ENCODE measurements at places on chromosomes 3 and 15.

DNA sequence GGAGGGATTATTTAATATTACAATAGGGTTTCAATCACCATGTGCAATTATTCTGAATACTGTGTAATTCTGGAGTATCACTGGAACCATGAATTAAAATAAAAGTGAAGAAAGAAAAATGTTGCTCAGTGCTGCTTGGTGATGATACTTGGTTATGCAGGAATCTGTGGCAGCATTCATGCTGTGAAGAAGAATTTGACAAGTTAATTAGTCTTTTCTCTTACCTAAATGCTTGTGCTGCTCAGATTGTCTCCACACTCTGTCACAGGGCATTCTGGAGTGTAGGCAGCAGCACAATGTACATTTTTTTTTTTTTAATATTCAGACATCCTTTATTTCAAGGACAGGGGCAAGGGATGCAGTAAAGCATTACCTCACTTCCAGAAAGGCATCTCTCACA, 749.3 kb upstream of the CADM2 start:
- no peak for DNase-seq

DNA sequence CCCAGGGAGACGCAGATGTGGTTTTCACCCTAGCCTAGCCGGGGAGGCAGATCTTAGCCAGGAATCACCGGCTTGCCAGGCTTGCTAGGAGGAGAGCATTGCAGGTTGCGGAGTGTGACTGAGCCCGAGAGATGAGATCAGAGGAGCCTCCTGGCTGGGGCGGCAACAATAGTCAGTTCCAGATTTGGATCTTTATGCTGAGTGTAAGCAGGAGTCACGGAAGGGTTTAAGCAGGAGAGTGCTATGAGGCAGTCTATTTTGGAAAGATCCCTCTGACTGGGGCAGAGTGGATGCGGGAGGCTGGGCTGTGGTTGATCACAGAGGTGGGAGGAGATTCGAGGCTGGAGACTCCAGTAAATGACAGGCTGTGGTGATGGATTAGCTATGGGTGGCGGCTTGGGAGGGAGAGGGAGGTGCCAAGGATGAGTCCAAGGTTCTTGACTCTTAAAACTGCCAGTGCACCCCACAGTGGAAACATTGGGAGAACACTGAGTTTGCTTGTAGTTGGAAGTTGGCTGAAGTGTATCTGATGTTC, 10.4 kb upstream of the BAHD1 start:
- no peak for DNase-seq

DNA sequence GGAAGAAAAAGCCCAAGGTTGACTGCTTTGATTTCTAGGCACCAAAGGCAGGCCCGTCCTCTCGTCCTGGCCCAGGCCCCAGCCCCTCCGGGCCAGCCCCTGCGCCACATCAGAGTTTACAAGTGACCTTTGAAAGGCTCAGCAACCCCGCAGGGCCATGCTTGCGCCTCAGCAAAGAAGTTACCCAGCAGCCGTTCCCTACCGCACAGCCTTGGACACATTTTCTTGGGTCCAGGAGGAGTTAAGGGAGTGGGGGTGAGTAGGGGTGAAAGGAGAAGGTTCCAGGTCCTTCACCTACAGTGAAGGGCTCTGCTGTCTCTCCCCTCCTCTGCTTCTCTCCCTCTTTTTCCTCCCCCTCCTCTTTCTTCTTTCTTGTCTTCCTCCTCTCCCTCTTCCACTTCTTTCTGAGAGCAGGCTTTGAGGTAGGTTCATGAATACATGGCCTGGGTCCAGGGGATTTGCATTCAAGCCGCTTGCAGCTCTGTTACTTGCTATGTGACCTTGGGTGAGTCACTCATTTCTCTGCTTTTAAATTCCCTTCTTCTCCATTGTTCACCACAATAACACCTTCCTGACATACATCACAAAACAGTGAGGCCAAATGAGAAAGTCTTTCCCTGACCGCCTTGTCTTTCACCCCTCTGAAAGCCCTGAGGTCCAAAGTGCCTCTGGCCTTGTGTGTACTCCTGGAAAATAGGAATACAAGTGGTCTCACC, 223.3 kb upstream of the TPRG1 start:
- no peak for DNase-seq

- DNase-seq, result no peak
Observed at GRCh38 chr15:26981492-26981891, 10.5 kb downstream of the GABRG3 start.

DNA sequence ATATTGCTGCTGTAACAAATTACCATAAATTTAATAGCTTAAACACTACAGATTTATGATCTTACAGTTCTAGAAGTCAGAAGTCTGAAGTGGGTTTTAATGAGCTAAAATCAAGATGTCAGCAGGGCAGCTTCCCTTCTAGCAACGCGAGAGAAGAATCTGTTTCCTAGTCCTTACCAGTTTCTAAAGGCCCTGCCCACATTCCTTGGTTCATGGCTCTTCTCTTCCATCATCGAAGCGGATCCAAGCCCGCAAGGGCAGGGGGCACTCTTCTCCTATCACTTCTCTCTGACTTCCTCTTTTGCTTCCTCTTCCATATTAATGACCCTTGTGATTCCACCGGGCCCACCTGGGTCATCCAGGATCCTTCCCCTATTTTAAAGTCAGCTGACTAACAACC, 16.1 kb downstream of the MINDY4B start:
- no peak for DNase-seq

GRCh38 chr3:30770387-30770786, 124.1 kb downstream of the GADL1 start:
- no peak for DNase-seq

GRCh38 chr15:79193103-79193502, 89.4 kb upstream of the ANKRD34C start:
- DNase-seq, result no peak

DNA sequence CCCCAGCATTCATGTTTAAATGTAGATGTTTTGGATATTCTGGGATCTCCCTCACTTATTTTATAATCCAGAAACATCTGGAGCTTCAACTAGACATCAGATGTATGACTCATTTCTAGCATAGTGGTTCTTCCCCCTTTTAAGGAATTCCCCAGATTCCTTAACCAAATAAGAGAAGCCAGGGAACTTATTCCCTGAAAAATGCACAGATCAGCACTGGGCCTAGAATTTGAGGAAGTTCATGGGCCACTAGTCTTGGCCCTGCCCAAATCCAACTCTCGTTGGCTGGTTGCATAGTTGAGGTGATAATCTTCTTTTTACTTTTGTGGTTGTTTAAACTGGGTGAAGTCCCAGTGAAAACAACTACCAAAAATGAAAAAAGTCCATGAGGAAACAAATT, 20.4 kb downstream of the RARRES1 start:
- DNase-seq, result no peak

GRCh38 chr3:47265725-47266428, 16.7 kb downstream of the KIF9 start:
- DNase-seq, result no peak

- no peak for DNase-seq
Observed at GRCh38 chr15:89656116-89656815, 999 bp upstream of the KIF7 start.

DNA sequence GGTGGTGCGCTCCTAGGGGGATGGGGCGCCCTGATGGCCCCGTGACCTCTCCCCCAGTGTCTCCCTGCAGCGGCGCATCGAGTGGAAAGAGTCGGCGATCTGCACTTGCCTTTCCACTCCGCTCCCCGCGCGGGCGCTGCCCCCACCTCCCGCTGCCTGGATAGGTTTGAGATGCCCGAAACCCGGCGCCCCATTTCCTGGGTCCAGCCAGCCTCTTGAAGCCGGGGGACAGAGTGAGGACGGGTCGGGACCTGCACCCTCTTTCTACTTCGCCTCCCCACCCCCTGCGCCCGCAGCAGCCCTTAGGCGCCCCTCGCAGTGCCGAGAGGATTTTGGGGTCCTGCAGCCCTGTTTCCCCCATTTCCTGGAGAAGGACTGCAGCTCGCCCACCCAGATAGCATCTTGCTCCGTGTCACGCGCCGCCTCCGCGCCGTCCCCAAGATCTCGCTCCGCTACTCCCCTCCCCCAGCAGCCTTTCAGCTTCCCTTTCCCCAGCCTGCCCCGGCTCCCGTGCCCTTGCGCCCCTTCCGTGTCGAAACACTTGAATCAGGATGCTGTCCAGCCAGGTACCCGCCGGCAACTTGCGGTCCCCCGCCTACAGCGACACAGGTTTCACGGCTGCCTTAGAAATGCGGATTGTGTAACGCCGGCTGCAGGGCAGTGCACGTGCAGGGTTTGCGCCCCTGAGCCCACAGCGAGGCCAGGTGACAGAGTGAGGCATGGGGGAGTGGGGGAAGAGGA, 519 bp downstream of the ABHD6 start:
- peak; percentile 37 for DNase-seq

DNA sequence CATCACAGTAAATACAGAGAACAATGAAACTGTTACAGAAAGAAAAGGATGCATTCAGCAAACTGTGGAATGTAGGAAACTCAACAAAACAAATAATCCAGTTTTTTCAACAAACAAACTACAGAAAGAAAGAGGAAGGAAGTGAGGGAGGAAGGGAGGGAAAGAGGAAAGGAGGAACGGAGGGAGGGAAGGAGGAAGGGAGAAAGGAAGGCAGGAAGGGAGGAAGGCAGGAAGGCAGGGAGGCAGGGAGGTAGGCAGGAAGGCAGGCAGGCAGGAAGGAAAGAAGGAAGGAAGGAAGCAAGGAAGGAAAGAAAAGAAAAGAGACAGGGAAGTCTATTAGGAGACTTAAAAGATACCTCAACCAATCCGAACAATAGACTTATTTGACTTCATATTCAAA, 135.7 kb downstream of the EFHB start:
- no peak for DNase-seq

GRCh38 chr3:189684317-189684716, 53.1 kb downstream of the TP63 start:
- no peak for DNase-seq

DNA sequence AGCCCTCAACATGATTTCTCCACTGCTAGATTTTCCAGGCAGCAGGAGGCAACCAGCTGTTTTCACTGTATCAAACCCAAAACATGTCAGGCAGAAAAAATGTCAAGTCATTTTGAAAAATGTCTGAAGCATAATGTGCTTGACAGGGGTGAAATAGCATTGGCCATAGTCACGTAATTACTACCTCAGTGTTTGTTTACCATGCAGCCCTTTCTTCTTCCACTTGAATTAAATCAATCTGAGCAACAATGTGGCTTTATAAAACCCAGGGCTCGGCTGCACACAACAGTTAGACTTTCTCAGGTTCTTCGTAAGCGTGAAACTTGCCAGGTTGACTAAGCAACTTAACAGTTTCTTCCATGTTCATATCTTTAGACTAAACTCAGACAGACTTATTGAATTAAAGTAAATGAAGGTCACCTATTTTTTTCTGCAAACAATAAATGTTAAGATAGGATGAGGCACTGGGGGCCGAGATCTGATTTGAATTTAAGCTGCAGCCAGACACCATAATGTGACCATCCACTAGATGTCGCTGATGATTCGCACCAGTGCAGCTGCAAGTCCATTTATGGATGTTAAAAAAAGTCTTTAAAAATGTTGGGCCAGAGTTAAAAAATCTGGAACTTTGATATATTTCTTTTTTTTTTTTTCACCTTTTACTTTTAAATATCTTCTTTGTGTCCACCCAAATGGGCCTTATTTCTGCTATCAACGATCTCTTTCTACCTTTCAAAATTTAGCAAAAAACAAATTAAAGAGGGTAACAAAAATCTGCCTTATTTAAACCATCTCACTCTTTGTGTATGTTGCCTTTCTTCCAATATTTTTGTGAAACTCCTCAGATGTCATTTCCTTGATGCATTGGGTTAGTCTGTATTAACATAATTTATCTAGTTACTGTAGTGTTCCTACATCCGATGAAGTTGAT, 305.9 kb downstream of the CACNA2D3 start:
- peak; percentile 2 for DNase-seq

DNA sequence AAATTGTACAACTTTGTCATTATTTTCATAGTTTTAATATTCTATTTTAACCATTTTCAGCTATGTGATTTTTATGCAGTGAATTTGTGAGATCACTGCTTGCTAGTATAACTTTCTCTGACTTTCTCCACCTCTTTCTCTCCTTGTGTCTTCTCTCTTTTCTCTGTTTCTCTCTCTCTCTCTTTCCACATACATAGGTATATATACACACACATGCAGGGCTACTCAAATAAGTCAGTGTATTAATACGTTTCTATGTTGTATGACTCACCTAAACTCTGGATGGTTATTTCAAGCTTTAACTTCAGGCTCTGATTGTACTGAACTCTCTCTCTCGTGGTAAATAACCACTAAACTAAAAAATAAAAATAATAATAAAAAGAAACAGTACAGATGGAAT, 1389.3 kb upstream of the ALCAM start:
- no peak for DNase-seq

- DNase-seq, result no peak
Observed at GRCh38 chr15:38824719-38825118, 260.1 kb upstream of the RASGRP1 start.

DNA sequence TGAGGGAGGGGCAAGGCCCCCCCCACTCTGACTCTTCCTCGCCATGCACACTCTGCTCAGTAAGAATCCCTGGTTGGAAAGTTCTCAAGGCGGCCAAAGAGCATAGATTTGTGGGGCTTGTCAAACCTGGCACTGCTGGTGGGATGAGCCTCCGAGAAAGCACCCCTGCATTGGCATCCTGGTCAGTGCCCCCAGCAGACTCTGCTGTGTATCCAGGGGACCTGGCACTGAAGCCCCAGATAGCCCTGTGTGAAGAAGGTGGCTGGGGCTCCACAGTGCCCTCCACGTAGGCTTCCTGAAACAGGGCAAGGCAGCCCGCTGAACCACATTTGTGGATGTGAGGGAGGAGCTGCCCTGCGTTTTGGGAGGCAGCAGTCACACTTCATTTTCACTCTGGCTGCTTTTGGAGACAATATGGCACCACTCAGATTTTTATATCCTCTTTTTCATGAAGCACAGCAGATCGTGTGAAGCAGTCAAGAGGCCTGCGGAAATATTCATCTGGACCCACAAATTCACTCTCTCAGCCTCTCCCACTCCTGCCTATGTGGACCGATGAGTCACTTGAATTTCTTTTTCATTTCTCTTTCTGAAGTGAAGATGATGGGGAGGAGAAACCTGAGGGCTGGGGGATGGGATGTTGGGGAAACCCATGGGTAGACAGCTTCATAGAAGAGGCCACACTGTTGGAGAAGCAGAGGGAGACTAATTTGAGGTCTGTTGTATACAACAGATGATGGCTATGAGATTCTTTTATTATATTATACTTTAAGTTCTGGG, 88.7 kb upstream of the BCL6 start:
- peak; percentile 30 for DNase-seq

GRCh38 chr3:89025185-89025584, 82.2 kb upstream of the EPHA3 start:
- DNase-seq, result no peak

DNA sequence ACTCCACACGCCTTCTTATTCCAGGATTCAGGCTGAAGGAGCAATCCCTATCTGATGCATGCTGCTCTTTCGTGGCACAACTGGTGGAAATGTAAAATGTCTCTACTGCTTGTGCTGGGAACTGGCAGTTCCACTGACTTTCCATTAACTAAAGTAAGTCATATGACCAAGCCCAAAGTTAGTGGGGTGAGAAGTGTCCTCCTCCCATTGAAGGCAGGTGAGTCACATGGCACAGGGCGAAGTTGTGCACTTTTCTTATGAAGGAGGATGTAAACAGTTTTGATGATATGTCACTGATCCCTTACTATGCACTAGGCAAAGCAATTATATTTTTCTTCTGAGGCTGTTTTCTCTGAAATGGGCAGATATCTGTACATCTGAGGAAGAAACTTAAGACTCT, 51.6 kb downstream of the SLC7A14 start:
- DNase-seq, result no peak

GRCh38 chr3:103937094-103937493, 1429.6 kb upstream of the ALCAM start:
- no peak for DNase-seq

GRCh38 chr15:49154799-49155109, 645 bp downstream of the COPS2 start:
- DNase-seq, result no peak

- no peak for DNase-seq
Observed at GRCh38 chr15:31439328-31439727, 112.7 kb downstream of the KLF13 start.
